Activated CD4-positive, alpha-beta T cell treated with anti-CD3 and anti-CD28 coated beads, Interleukin-10, Interleukin-2, amounts not matched to agents 100 ng/mL and 50 ng/mL, durations not matched to agents 16 hours and 8 hours (primary cell): ENCODE measurements at places on chromosomes 6 and 20.

GRCh38 chr6:86936834-86937218, 502 bp upstream of the HTR1E start:
- no peak for DNase-seq

- DNase-seq = no peak
These were observed 17.5 kb upstream of the BCAS4 start for GRCh38 chr20:50777373-50777772.

GRCh38 chr6:133681891-133682290, 207.0 kb upstream of the TCF21 start:
- no peak for DNase-seq

- DNase-seq = no peak
These were observed 67.4 kb downstream of the AIG1 start for GRCh38 chr6:143127941-143128680.

DNA sequence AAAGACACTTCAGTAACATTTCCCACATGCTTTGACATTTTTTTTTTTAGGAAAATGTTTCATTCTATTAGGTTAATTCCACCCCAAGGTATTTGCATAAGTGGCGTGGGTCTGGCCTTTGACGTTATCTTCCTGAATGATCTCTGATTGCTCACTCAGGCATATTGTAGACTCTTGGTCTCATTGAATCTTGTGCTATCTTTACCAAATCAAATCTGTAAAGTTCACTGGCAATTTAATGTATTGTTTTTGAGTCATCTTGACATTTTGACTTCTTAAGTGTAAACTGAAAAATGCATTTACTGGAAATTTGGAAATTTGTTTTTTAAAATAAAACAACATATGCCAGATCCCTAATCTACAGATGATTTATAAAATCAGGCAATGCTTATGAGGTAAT, 16.0 kb upstream of the VIP start:
- no peak for DNase-seq

DNA sequence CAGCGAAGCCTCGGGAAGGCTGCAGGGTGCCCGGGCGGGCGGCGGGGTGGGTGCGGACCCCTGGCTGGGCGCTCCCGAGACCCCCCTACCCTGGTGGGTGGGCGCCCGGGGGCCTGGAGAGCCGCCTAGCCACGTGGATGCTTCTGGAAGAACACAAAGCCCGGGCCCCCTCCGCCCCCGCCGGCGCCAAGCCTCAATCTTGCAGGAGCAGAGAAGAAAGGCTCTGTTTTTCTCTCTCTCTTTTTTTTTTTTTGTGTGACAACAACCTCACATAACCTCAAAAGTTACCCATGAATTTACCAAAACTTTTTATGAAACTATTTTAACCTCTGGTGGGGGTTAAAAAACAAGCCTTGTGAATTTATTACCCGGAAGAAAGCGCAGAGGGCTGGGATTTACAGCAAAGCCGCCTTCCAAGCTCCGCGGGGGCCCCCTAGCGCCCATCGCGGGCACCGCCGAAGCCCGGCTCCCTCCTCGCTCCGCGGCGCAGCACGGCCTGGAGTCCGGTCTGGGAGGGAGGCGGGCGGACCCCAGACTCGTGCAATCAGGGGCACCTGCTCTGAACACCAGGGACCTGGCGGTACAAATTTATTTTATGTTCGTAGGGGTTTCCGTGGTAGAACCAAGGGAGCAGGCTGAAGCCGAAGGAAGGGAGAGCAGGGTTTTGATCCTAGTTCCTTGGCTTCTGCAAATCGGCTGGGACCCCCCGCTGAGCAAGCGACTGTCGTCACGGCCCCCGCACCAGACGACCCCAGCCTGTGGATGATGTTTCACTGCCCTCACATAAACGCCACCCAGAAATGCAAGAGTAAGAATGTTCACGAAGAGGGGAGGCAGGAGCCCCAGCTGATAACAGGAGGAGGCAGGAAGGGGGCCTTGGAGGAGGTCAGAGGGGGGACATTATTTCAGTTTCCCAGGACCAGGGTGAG, 58.9 kb downstream of the ZNF831 start:
- DNase-seq = peak; percentile 83

DNA sequence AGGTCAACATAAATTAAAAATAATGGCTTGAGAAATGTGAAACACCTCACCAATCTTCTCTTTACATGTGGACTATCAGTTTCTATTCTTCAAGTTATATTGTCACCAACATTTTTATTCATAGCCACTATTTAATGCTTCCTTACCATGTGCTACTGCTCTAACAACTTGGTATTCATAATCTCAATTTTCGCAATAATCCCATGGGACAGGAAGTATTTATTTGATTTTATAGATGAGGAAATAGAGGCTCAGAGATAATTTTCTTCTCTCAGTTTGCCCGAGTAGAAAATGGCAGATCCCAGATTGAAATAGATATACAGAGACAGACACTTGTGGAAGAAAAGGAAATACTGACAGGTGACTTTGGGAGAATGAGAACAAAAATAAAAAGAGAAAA, 66.6 kb downstream of the FAM83B start:
- DNase-seq = no peak

GRCh38 chr6:5851261-5851757, 155.4 kb downstream of the NRN1 start:
- peak; percentile 68 for DNase-seq

GRCh38 chr6:36285187-36285671, 15.4 kb downstream of the PNPLA1 start:
- DNase-seq = no peak

GRCh38 chr6:34602318-34603111, 46.4 kb upstream of the SPDEF start:
- DNase-seq = no peak

DNA sequence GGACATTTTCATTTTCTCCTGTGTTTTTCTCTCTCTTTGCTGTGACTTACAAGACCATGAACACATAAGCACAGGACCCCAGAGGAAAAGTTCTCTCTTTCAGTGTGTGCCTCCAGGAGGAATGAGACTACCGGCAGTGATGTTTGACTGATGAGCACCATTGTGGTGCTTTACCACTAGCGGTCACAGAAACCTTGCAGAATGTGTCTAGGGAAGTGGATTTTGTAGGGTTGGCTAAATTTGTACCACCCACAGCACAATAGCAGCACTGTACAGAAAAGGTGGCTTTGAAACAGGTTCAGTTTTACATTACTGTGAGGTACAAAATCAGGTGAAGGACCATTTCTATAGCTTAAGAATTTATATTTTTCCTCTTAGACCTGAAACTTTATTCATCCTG, 301.9 kb upstream of the SUPT3H start:
- DNase-seq = no peak

DNA sequence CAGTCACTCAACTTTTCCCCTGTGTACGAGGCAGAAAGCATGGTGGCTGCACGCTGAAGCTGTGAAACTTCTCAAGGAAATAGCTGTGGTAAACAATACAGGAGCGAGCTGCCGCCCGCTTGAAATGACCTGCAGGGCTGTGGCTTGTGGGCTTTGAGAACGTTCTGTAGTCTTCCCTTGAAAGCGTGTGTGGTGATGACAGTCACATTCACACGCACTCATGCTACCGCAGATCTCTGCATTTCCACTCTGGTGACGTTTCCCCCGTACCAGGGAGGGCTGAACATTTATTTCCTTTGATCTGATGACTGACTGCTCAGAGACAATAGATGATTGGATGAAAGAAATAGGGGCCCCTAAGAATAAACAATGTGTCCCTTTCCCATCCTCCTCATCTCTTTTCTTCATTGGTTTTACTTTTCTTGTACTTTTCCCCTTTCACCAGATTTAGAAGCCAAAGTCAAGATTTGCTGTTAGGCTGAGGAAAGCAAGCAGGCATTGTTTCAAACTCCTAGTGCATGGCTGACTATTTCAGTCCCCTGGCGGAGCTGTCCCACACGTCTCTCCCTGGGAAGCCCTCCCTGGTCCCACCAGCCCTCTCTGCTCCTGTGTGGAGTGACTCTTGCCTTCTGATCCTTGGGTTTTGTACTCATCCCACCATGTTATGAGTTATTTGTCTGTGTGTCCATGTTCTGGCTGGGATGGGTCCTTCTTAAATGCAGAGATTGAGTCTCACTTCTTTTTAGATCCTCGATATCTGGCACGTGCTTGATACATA, 3.9 kb downstream of the SYTL3 start:
- peak; percentile 97 for DNase-seq

GRCh38 chr6:123655521-123656306, 19.0 kb upstream of the TRDN start:
- no peak for DNase-seq

DNA sequence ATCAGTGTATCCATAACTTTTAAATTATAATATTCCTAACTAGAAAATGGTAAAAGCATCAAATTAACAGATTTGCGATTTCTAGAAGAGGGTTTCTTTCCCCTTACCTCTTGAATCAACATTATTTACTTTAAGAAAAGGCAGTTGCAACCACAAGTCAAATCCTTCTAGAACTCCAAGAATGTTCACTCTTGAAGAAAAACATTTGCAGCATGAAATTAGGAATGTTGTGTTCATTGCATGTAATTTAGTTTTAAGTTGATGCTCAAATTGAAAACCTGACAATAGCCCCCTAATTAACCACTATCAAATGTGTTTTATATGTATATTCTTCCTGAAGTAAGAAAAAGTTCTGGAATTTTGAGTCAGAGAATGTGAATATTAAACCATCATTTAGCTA, 2.3 kb upstream of the REV3L start:
- no peak for DNase-seq

- no peak for DNase-seq
These were observed 2.5 kb downstream of the TMEM63B start for GRCh38 chr6:44129841-44130322.

- DNase-seq = no peak
These were observed 208.8 kb upstream of the PLCB4 start for GRCh38 chr20:8860011-8860495.

GRCh38 chr20:60034231-60035110, 76.2 kb downstream of the CDH26 start:
- no peak for DNase-seq

GRCh38 chr20:35947489-35947888, 6.8 kb downstream of the SCAND1 start:
- peak; percentile 52 for DNase-seq

GRCh38 chr20:46324960-46325703, 16.8 kb upstream of the CDH22 start:
- peak; percentile 10 for DNase-seq

DNA sequence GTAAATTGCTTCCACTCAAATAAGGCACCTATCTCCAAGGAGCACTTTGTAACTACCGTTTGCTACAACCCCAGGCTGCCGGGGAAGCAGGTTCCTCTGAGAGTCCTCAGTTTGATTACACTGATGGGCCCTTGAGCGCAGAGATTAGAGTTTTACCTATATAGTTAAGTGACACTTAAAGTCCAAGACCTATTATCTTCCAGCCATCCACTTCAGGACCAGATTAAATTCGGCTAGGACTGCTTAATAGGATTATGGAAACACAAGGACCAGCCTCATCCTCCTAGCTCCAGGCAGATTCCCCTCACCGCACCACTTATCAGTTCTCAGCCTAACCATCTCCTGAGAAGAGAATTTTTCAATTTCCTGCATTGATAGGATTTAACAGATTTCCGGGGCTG, 64.7 kb upstream of the TIAM2 start:
- no peak for DNase-seq

DNA sequence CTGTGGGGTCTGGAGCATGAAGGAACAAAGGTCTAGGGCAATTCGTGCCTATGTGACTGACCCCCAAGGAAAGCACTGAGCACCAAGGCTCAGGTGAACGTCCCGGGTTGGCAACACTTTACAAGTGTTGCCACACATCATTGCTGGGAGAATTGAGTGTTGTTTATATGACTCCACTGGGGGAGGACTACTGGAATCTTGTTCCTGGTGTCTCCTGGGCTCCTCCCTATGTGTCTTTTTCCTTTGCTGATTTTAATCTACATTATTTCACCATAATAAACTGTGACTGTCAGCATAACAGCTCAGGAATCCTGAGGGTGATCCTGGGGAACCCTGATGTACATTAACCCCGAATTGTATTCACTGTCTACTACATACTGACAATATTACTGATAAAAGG, 207.7 kb upstream of the BMP2 start:
- no peak for DNase-seq

DNA sequence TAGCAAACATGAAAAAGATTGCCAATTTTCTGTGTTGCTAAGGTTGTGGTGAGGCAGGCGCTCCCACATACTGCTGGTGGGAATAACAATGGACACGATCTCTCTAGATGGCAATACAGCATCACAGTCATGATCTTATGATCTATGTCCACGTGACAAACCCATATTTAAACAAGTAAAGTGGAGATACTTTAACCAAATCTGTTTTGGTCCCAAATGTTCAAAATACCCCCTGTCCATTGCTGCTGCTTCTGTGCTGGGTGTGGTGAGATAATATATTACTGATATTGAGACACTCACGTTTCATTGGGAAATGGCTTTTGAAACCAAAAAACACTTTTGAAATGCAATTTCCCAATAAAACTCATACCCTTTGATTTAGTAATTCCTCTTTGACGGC, 23.0 kb downstream of the SIRPD start:
- DNase-seq = no peak

DNA sequence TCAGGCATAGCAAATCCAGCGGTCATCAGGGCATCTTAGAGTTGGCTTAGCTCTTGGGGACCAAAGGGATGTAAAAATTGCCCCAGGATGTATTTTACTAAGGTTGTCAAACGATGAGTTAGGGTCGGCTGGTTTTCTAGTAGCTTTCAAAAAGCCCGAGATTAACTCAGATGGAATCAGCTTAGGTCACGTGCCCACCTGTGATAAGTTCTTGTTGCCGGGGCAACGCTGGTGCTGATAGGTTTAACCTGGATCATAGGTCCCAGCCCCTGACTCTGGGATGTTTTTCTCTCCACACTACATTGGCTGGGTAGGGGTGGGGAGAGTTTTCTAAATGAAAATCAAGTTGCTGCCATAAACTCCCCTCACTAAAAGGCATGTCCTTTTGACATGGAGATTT, 257.3 kb upstream of the SULF2 start:
- DNase-seq = no peak

- no peak for DNase-seq
These were observed 22.6 kb upstream of the SH3BGRL2 start for GRCh38 chr6:79608334-79609224.

DNA sequence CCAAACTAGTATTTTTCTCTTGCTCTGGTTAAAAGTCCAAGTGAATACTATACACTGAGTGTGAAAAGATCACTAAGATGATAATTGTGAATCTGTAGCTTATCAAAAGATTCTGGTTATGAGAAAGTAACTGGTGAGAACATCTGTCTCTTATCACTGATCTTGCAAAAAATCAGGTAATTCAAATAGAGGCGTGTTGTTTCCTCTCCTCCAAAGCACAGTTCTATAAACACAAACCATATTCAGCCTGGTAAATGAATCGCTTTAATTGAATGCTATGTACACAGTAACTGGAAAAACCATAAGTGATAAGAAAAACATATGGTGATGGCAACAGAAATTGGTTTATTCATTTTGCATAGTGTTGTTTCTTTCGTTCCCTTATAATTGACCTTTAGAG, 161.0 kb downstream of the RALGAPA2 start:
- no peak for DNase-seq

DNA sequence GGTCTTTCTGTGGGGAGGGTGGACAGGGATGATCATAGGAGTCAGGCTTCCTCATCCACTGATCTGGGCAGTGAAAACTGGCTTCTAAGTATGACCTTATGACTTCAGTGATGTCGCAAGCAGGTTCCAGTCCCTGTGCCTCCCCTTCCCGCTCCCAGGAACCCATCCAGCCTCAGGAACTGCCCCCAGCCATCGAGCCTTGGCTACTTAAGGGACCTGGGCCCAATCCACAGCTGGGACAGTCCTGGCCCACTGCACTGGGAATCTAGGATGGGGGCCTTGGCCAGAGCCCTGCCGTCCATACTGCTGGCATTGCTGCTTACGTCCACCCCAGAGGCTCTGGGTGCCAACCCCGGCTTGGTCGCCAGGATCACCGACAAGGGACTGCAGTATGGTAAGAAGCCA, at the start of gene LBP:
LBP (plus strand) TSS at position 236 of the 405 bp plus-strand sequence; CDS start at position 271, 35 bp downstream.
- no peak for DNase-seq

GRCh38 chr20:56368351-56369134, 9.8 kb downstream of the FAM210B start:
- no peak for DNase-seq
